Stimulated activated CD8-positive, alpha-beta memory T cell treated with anti-CD3 and anti-CD28 coated beads, Interleukin-2, amount 100 ng/mL, for 48 hours (primary cell): ENCODE measurements at places on chromosomes 6 and 20.

- no peak for DNase-seq
These were observed 36.8 kb downstream of the NCR2 start for GRCh38 chr6:41371992-41372831.

DNA sequence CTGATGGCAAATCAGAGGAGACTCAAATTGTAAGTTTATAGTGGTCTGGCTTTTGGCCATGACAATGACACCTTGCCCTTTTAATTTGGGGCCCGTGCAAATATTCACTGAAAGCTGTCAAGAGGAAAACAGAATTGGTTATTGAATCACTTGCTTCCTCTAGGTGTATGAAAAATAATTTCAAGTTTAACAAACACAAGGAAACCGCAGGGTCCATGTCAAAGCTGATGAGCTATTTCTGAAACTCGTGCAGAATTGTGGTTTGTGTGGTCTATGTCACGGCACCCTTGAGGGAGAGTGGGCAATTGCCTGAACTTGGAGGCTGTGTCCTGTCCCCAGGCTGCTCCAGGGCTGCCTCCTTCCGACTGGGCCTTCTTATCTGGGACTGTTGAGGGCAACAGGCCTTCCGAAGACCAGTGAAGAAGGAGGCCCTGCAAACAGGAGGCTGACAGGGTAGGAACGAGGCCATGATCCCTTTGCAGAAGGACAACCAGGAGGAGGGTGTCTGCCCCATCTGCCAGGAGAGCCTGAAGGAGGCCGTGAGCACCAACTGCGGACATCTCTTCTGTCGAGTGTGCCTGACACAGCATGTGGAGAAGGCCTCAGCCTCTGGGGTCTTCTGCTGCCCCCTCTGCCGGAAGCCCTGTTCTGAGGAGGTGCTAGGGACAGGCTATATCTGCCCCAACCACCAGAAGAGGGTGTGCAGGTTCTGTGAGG is 788 bp downstream of the TRIM40 start:
- no peak for DNase-seq

- DNase-seq, result peak; percentile 61
These were observed 16.4 kb downstream of the ZNF311 start for GRCh38 chr6:28988536-28989311.

- no peak for DNase-seq
These were observed 17.8 kb downstream of the RAB44 start for GRCh38 chr6:36715469-36715868.

DNA sequence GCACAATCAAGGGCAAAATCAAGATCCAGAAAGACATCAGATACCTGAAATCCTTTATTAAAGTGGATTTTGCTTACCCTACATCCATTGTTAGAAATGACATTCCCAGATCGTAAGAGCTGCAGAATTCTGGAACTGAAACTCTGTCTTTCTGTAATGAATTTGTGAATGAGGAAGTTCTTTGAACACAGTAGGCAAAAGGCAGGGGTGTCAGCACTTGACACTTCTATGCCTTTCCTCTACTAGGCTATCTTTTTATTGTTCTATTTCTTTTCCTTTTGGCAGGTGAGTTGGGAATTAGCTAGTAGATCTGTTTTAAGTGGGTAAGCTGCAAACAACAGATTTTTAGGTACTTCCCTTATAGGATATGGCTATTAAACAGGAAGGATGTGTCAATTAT is 126.3 kb downstream of the CARMIL1 start:
- no peak for DNase-seq

GRCh38 chr6:44735630-44735963 is 348.1 kb downstream of the CDC5L start:
- peak; percentile 19 for DNase-seq

DNA sequence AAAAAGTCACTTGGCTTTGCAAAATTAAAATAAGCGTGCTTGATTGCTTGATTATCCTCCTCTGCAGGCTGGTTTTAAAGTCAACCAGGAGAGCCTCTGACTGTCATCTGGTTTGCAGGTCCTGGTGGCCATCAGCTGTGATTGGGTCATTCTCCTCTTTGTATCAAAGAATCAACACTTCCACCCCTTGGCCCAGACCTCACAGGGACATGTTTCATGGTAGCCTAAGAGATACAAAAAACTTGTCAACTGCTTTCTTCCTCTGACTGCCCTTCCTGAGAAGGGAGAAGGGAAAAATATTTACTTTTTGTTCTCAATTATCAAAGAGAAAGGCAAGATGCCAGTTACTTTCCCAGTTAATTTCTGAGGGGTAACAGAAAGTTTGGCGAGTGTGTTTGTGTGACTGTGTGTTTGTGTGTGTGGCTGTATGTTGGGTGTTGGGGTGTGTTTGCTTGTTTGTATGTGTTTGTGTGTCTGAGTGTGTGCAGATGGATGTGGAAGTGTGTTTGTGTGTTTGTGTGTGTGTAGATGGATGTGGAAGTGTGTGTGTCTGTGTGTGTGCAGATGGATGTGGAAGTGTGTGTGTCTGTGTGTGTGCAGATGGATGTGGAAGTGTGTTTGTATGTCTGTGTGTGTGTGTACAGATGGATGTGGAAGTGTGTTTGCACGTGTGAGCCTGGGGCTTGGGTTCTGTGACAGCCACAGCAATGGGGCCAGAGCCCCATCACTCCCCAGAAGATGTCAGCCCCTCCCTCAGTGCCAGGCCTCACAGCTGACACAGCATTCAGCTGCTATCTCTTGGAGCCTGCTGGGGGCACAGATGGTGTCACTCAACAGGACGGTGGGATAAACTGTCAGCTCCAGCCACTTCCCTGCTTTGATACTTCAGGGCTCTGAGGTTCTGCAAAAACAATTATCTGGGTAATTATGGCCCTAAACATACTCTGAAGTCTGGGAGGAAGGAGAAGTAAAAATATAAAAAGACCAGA is 98.6 kb upstream of the RNF24 start:
- DNase-seq, result no peak

- DNase-seq, result no peak
These were observed 34.0 kb downstream of the ITCH start for GRCh38 chr20:34397096-34397495.

DNA sequence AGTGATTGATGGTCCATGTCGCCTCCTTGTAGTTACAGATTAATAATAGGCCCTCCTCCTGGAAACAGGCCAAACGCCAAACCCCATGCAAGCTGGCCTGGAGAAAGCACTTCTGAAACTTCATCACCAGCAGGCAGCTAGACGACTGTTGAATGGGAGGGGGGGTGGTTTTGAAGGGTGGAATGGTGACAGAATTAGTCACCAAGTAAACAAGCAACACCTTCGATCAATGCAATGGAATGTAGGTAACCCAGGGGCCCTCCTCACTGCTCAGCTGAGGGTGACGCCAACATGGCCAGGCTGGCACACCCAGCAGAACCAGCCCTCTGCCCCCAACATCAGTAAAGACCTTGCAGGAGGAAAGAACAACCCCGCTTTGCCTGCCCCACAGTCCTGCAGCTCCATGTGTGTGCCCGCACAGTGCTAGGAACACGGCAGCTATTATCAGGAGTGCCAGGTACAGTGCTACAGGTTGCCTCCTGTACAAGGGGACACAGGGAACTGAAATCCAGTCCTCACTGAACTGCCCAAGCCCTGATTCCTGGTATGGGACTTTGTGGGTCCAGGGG is 2.7 kb downstream of the BCAS1 start:
- no peak for DNase-seq

GRCh38 chr6:40845553-40845952 is 193.5 kb downstream of the UNC5CL start:
- DNase-seq, result peak; percentile 8

DNA sequence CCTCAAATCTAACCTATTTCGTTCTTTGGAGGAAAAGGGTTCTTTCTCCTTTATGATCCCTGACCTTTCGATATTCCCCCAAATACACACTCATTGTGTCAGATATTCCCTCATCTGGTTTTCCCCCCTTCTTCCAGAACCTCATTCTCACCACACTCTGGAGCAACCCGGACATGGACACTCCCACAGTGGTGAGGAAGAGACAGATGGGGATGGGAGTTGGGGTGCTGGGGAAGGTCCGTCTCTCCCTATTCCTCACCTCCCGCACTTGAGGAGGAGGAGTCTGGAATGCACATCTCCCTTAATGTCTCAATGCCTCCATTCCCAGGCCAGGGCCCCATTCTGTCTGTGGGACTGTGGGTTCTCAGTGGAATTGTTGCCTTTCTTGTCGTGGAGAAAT is 1.3 kb downstream of the SLC39A7 start:
- no peak for DNase-seq

DNA sequence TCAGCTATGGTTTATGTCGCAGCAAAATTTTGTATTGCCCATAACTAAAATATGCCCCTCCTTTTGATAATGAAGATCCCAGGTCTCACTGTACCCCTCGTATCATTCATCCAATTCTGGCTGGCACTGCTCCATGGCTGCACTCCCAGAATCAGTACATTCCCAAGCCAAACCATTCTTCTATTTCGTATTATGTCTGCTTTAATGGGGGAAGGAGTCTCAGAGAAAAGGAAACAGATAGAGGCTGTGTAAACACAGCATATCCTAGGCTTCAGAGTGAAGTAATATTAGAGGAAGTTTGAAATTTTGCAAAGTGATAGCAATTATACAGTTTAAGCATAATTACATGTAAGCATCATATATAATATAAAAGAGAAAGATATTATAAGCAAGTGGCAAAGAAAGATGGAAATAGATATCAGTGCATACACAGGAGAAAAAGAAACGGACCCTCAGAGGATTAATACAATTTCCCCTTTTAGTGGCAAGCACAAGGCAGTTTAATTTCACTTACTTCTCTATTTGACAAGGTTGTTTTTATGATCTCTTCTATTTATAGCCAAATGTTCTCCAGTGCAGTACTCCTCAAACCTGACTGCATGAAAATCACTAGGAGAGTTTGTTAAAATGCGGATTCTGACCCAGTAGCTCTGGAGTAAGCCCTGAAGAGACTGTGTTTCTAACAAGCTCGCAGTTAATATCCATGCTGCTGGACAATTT is 56.5 kb upstream of the TENT5A start:
- no peak for DNase-seq
